Activated CD4-positive, alpha-beta T cell treated with anti-CD3 and anti-CD28 coated beads, Interleukin-2, amount 10 ng/mL, durations not matched to agents 24 days and 14 days (primary cell): ENCODE measurements at places on chromosomes 16 and 17. TPM values are rescaled to one million over a fixed set of nuclear protein-coding genes. Genes with fewer than 3 reads are reported as not detected.

The C16orf96 gene
- not detected in 2 replicates for total RNA-seq

The FBXW10B gene
- total RNA-seq = 0.35 and 0.36 TPM in 2 replicates

The ALDOA gene
- 2,074 and 2,109 TPM in 2 replicates for total RNA-seq

The CSH1 gene
- total RNA-seq = not detected in 2 replicates

The TEX14 gene
- 0.07 TPM in 2 replicates for total RNA-seq

The SYNGR3 gene
- 18.1 and 20.2 TPM in 2 replicates for total RNA-seq

The PTX4 gene
- not detected in 2 replicates for total RNA-seq

The ANKRD40CL gene
- total RNA-seq = not detected in 2 replicates

The USP31 gene
- total RNA-seq = 8.9 and 10.0 TPM in 2 replicates

The SLC12A3 gene
- not detected in 2 replicates for total RNA-seq

The ATP1B2 gene
- 0.14 and 0.37 TPM in 2 replicates for total RNA-seq

The KRTAP2-1 gene
- not detected in 2 replicates for total RNA-seq

The CNTNAP4 gene
- not detected in 2 replicates for total RNA-seq

The LPCAT2 gene
- total RNA-seq = 1.8 and 3.7 TPM in 2 replicates

The MRPS34 gene
- total RNA-seq = 201 and 207 TPM in 2 replicates

The DOK4 gene
- 4.2 and 4.3 TPM in 2 replicates for total RNA-seq

The SCNN1B gene
- total RNA-seq = not detected in 2 replicates
